ENCODE measurements at places on chromosomes 5 and 9.
A peak's percentile ranks its signal among the peaks of the same experiment; 100 is the strongest.

DNA sequence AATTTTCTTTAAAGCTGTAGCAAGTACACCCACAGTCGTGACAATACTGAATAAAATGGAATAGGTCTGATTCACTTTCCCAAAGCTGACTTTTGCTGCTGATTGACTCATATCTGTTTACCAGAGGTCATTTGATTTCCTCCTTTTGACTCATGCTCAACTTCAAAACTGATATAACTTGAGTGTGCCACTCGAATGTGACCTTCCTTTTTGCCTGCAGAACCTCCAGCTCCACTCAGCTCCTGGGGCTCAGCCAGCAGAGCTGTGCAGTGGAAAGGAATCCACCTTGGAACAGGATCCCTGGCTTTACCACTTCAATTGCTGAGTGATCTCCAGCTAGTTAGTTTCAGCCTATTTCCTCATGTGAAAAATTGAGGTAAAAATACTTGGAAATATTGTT, 84.1 kb downstream of the FEM1C start:
- DNase-seq: no peak

GRCh38 chr5:180601591-180602480, 10.5 kb upstream of the SCGB3A1 start:
- DNase-seq: no peak

GRCh38 chr5:169350016-169350415, 49.1 kb upstream of the SLIT3 start:
- peak; percentile 30 for DNase-seq

DNA sequence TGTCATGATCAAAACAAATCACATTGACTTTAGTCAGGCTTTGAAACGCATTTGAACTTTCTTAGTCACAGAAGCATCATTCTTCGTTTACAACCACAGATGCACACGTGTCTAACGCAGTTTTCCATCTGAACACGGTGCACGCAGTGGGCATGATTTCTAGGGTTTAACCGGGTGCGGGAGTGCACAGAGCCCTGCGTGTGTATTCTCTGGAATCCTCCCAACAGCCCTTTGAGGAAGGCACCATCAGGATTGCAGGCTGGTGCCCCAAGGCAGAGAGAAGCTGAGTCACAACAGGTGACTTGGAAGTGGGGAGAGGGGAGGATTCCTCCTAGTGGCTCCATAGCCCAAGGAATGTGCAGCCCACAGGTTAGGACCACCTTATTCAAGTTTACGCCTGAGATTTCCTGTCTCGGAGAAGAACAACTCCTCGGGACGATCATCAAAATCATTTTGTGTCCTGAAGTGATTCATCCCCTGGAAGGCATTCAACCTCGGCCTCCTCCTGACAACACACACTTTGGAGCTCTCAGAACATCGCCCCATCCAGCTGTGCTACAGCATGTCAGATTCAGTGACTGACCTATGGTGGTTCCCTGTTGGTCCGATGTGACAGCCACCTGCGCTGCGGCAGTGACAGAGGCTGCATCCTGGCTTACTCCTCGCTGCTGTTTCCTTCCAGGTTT, 13.1 kb downstream of the ROPN1L start:
- DNase-seq: no peak

Data from HFF-Myc (cell line).